HCT116 (cell line): ENCODE measurements at places on chromosomes 3 and 15. TPM values are rescaled to one million over a fixed set of nuclear protein-coding genes. Genes with fewer than 3 reads are reported as not detected.

LNP1 gene
- total RNA-seq: 1.6 TPM

PCCB gene
- total RNA-seq: 48.9 TPM

KY gene
- total RNA-seq: not detected

AGBL1 gene
- total RNA-seq: not detected

ATR gene
- total RNA-seq: 24.7 TPM

MOBP gene
- total RNA-seq: not detected

GATM gene
- total RNA-seq: 3.1 TPM

GOLGA8J gene
- not detected for total RNA-seq

LMCD1 gene
- total RNA-seq: 4.6 TPM

CYP8B1 gene
- total RNA-seq: 0.12 TPM
